ENCODE measurements at places on chromosomes 7 and 10.
A peak's percentile ranks its signal among the peaks of the same experiment; 100 is the strongest.

- DNase-seq: no peak
Observed at GRCh38 chr10:44575601-44576380, 190.9 kb upstream of the CXCL12 start.

GRCh38 chr10:11789306-11789705 lies 33.9 kb upstream of the PROSER2 start:
- DNase-seq: no peak

GRCh38 chr7:41881331-41882130 lies 178.6 kb upstream of the INHBA start:
- DNase-seq: peak; percentile 19

DNA sequence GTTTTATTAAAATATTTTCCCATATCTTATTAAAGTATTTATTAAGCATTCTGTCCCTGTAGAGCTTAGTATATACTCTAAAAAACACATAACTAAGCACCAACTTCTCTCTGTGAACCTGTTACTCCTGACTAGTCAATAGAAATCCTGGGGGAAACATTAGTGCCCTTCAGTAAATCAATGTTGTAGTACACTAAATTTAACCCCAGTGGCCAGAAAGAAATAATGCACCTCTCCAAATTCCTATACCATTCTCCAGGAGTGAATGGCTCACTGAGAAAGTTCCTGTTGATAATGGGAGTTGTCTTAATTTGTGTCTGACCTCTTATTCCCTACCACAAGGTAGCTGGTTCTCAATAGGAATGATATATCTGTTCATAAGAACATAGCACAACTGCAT lies 188.2 kb downstream of the SEMA3D start:
- DNase-seq: no peak

All from T-helper 22 cell (primary cell).